ENCODE measurements at places on chromosomes 16 and 17. TPM values are rescaled to one million over a fixed set of nuclear protein-coding genes. Genes with fewer than 3 reads are reported as not detected.
A peak's percentile ranks its signal among the peaks of the same experiment; 100 is the strongest.

NFATC3 gene
- 14.7 TPM for total RNA-seq

TMIGD1 gene
- total RNA-seq = not detected

GP1BA gene
- not detected for total RNA-seq

FSCN2 gene
- total RNA-seq = 0.28 TPM

KREMEN2 gene
- total RNA-seq = not detected

CDRT15L2 gene
- not detected for total RNA-seq

MARF1 gene
- total RNA-seq = 7.8 TPM

P2RX1 gene
- not detected for total RNA-seq

GEMIN4 gene
- total RNA-seq = 16.5 TPM

NLRC3 gene
- not detected for total RNA-seq

SYNGR2 gene
- total RNA-seq = 11.1 TPM

SPNS2 gene
- total RNA-seq = not detected

TPPP3 gene
- total RNA-seq = 0.54 TPM

DNA sequence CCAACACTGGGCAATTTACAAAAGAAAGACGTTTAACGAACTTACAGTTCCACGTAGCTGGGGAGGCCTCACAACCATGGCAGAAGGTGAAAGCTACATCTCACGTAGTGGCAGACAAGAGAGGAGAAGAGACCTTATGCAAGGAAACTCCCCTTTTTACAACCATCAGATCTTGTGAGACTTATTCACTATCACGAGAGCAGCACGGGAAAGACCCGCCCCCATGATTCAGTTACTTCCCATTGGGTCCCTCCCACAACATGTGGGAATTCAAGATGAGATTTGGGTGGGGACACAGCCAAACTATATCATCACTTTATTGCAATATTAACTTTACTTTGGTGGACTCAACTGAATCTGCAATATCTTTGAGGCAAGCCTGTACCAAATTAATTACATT, 11.9 kb upstream of the ENGASE start:
- no peak for DNase-seq

GRCh38 chr17:20926532-20926931, 116.3 kb downstream of the USP22 start:
- DNase-seq = peak; percentile 50

- no peak for DNase-seq
Measured at GRCh38 chr17:64689106-64689505, 27.0 kb upstream of the SMURF2 start.

- peak; percentile 32 for DNase-seq
Measured at GRCh38 chr16:16861546-16861945, 482.6 kb downstream of the NPIPA7 start.

DNA sequence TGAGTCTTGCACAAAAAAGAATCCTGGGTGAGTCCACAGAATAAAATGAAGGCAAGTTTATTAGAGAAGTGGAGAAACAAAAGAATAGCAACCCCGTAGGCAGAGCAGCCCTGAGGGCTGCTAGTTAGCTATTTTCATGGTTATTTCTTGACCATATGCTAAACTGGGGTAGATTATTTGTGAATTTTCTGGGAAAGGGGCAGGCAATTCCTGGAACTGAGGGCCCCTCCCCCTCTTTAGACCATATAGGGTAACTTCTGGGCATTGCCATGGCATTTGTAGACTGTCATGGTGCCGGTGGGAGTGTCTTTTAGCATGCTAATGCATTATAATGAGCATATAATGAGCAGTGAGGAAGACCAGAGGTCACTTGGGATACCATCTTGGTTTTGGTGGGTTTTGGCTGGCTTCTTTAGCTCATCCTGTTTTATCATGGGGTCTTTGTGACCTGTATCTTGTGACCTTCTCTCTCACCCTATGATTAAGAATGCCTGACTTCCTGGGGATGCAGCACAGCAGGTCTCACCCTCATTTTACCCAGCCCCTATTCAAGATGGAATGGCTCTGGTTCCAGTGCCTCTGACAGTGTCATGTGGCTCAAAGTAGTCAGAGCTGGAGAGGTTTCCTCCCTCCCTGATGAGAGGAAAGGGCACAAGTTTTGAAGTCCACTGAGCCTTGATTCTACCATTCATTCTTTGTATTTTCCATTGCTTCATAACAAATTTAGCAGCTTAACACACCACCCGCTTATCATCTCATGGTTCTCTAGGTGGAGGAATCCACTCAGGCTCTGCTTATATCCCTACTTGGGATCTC, 55.7 kb upstream of the LGALS9 start:
- DNase-seq = no peak

GRCh38 chr17:14749269-14749668, 448.4 kb downstream of the HS3ST3B1 start:
- DNase-seq = no peak

- peak; percentile 68 for DNase-seq
Measured at GRCh38 chr16:10521681-10522274, 58.6 kb downstream of the EMP2 start.

DNA sequence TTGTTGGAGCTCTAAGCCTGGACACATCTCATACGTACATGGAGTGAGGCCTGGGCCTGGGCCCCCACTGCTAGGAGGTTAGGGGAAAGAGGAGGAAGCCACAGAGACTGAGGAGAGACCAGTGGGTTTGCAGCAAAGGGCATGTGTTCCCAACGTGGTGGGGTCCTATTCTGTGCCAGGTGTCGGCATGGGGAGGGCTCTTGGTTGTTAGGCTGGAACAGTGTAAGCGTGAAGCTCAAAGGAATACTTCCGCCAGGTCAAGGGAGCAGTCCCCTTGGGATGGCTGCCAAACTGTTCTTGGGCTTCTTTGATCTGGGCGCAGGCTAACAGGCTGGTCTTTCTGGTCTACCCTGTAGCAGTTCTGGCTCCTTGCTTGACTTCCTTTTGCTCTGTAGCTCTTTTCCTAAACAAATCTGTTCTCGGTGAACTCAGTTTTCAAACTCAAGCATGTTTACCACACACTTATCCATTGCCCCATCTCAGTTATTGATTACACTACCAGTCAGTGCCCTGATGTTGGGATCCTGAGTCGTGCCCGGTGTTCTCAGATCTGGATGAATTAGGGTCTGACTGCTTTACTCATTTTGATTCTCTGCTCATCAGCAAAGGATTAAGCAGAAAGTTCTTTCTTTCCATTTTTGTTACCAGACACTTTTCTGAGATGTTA, 36.4 kb downstream of the GPT2 start:
- no peak for DNase-seq

DNA sequence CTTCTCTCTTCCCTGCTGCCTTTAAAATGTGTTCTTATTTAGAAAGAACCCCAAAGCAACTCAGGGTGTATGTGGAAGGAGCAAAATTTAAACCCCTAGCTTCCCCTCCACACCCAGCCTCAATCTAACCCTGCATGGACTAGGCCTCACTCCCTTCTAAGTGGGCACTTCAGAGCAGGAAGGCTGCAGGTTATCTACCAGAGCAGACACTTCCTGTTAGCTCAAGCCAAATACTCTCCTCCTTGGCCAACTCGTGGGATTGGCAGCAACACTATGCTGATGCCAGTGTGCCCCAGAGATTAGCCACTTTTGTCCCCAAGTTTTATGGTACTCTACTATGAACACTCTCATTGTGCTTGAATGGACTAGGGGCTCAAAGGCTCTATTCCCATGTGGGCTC, 35.6 kb downstream of the CCDC42 start:
- no peak for DNase-seq

DNA sequence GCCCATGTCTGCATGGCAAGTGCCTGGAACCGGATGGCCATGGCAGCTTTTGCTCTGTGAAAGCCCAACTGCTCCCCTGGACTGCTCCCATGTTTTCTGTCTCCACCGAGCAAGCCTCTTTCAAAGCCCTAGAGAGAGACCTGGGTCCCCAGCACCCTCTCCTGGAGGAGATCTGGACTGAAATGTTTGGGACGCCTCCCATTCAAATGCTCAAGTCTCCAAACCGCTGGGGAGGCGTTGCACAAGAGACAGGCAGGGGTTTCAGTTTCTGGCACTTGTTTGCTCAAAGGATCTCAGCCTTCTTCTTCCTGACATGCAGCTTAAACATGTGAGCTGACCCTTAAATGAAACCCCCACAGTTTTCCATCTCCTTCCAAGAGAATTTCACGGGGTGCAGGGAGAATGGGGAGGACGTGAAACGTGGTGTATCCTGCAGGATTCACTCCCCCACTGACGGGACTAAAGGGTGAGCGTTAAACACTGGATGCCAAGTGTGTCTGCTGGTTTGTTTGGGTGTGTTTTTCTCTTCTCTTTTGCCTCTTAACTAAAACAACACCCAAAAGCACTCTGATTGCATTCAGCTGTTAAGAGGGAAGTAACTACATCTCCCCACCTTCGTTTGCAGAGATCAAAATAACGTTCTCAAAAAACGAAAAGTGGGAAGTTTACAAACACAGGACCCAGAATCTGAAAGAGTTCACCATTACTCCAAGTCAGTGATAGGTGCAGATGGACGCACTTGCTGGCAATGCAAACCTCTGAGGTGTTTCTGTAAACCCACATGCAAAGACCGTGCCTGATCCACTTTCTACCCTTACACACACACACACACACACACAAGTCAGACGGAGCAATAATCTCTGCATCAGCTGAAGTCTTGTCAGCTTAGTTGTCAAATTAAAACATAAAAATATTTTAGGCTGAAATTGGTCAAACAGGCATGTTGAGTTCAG, 256.9 kb downstream of the C16orf95 start:
- DNase-seq = peak; percentile 73

DNA sequence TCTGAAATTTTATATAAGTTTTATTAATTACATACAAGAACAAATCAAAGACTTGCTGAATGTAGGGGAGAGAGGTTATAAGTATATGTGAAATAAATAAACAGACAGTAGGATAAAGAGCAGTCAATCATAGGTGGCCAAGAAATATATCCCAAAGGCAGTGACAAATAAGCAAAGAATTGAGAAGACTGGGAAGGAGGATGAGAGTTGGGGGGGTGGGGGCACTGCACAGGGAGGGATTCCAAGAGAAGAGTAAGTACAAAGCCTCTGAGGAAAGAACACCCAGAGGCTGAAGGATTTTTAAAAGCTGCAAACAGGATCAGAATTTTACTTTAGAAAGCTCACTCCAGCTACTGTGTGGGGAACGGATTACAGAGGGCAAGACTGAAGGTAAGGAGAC, 2.8 kb downstream of the PELP1 start:
- DNase-seq = no peak

- peak; percentile 23 for DNase-seq
Measured at GRCh38 chr17:73232587-73233373, 28.9 kb downstream of the CPSF4L start.

DNA sequence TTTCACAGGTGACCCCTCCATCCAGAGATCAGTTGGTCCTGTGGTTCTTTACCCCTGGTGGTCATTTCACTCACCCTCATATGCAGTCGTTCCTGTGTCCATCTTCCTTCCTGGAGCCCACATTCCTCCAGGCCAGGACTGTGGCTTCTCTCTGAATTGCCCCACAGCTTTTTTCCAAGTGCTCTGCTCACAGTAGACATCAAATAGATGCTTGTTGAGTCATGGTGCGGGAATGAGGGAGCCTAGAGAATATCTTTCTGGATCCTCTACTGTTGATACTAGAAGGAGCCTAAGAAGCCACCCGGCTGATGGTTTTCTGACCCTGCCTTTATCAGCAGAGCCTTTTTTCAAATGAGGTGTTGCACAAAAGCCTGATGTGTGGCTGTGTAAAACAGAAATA, 10.4 kb downstream of the USB1 start:
- DNase-seq = peak; percentile 83

DNA sequence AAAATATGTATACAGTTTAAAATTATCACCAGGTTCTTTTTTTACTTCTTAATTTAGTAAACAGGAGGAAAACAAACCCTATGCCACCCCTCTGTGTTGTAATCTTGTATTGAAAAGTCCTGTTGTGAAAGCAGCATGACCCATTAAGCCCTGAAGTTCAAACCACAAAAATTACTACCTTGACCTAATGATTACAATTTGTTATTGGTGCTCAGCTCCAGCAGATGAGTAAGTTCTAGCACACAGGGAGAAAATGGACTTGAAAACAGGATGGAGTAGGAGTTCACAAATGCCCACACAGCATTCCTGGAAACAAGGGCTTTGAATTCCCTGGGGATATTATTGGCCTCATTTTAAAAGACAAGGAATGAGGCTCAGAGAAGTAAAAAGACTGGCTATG, 505.8 kb upstream of the ERCC4 start:
- DNase-seq = no peak

- peak; percentile 41 for DNase-seq
Measured at GRCh38 chr17:31068291-31068690, 26.5 kb upstream of the NF1 start.

DNA sequence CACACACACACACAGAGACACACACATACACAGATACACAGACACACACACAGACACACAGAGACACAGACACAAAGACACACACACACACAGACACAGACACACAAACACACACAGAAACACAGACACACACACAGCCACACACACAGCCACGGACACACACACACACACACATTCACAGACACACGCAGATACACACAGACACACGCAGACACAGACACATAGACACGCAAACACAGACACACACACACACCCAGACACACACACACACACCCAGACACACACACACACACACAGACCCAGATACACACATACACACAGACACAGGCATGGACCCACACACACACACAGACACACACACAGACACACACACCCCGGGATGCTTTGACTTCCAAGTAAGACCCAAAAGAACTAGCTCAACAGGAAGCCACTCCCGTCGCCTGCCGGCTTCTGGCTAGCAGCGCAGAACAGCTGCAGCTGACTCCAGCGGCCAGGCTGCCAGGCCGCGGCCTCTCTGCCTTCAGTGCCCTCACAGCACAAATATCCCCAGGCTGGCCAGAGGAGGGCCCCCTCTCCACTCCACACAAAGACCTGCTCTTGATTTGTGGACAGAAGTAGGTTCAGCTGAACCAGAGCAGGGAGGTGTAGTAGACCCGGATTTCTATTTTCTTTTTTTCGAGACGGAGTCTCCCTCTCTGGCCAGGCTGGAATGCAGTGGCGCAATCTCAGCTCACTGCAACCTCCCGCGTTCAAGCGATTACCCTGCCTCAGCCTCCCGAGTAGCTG, 6.0 kb upstream of the CHRNE start:
- peak; percentile 92 for DNase-seq

DNA sequence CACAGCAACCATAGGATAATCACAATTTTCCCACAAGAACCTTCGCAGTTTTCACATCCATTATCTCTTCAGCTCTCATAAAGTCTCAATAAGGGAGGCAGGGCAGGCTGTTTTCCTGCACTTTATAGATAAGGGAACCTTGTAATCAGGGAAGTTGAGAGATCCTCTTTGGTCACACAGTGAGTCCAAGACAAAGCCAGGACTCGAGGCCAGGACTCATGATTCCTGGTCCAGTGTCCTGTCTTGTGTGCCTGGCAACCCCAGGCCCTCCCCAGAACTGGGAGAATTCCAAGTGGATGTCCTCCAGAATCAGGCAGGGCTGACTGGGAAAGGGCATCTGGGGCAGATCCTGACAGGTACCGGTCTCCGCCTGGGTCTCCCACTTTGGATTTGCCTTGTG, 23.1 kb upstream of the PHF12 start:
- no peak for DNase-seq

DNA sequence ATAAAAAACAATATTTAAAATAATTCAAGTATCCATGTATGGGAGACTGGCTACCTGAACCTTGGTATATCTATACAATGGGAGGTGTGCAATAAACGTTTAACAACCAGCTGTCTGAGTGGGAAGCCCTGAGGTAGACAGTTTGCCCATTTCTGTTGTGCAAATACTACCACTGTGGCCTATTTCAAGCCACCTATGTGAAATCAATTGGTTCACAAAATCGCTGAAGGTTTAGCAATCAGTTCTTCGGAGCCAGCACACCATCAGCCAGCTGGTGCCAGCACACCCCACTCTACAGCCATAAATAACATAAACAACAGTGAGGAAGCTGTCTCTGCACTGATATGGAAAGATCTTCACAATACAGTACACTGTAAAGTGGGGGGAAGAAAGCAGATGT, 46.7 kb upstream of the KDM8 start:
- DNase-seq = no peak

Measured in IMR-90 (cell line).